Mucosa of descending colon (tissue), 3 donors: ENCODE measurements at places on chromosomes 5 and 9. TPM values are rescaled to one million over a fixed set of nuclear protein-coding genes. Genes with fewer than 3 reads are reported as not detected.

Gene ENHO
- total RNA-seq: 1.5 TPM

Gene FREM1
- 1.4 TPM for total RNA-seq

GRCh38 chr9:96486386-96487028 lies 36.5 kb downstream of the HABP4 start:
- DNase-seq: no peak

DNA sequence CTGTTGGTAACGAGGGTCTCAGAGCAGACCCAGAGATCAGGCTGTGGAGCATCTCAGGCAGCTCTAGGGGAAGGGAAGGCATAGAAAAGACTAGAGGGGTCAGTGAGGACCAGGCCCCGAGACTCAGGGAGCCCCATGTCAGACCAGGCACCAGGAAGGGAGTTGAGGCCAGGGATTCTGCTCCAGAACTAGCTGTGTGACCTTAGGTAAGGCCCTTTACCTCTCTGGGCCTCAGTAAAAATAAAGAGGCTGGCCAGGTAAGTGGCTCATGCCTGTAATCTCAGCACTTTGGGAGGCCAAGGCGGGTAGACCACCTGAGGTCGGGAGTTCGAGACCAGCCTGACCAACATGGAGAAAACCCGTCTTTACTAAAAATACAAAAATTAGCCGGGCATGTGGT lies 176.4 kb upstream of the IER5L start:
- DNase-seq: no peak

DNA sequence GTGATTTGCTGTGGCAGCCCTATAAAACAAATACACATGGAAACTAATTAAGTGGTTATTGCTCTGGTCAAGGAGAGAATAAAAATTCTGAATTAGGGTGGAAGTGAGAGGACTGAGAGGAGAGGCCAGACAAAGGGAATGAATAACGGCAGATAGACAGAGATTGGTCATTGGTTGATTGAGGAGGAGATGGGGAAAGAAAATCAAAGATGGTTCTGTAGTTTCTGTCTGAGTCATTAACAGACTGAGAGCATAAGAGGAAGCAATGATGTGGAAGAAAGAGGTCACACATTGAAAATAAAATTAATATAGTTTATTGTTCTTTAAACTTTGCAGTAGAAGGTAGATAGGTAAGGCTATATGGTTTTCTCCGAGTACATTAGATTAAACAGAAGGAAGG lies 469.8 kb downstream of the ACTL7B start:
- no peak for DNase-seq
